Fibroblast of gingiva (primary cell): ENCODE measurements at places on chromosomes 5 and 9.

DNA sequence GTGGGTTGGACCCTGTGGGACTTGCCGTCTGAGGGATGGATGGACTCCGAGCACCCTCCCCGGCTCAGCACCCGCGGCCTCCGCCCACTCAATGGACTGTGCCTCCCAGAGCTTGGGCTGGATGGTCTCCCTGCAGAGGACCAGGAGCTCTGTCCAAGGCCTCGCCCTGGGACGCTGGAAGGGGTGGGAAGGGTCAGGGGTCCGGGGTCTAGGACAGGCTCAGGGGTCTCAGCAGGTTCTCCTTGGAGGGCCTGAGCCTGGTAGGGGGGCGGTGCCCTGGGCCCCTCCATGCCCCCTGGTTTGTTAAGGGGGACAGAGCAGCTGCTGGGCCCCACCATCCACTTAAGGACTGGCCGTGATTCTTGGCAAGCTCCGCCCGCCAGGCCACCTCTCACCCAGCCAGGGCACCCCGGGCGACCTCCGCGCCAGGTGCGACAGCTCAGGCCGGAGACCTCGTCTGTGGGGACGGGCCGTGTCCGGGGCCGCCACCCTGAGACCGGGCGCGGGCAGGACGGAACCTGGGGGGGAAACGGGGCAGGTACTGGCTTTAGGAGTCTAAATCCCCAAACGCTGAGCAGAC lies 29.2 kb downstream of the EXOC3 start:
- no peak for DNase-seq

GRCh38 chr5:96517295-96517694 lies 84.2 kb upstream of the PCSK1 start:
- DNase-seq = peak; percentile 63

GRCh38 chr5:120446068-120446492 lies 18.0 kb upstream of the PRR16 start:
- DNase-seq = peak; percentile 87

DNA sequence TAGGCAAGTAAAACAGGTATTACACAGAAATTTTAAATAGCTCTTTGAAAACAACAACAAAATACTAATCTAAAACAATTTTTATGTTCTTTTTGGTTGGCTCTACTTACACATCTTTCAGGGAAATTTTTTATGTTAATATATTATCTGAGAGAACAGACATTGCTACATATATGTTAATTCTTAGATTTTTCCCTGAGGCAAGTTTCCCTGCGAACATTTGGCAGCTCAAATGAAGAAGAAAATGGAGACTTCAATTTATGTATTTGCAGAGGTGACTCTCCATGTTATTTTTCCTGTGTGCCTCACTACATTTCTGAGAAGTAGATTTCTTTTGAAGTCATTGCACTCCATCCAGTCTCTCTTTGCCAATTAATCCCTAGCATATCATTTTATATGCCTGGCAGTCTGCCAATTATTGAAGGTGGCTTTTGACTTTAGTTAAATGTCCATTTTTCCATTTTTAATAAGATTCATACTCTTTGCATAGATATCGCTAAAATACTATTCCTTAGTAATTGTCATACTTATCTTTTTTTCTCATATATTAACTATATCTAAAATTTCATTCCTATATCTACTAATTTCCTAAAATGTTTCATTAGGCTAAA lies 908.2 kb upstream of the CDH10 start:
- no peak for DNase-seq

DNA sequence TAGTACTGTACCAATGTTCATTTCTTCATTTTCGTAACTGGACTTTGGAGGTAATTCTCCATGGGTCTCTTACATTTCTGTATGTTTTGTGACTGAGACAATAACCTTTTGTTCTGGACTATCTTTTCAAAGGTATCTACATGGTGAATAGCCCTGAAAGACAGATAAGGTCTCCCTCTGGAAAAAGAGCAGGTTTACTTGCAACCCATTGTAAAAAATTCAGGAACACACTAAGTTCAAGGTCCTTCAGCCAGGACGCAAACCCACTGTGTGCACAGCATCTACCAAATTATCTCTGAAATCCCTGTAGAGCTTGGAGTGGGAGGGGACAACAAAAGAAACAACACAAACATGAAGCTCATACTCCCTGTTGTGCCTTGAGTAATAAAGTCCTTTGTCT lies 8.3 kb downstream of the DTWD2 start:
- DNase-seq = no peak

- DNase-seq = peak; percentile 2
These were observed 1728.3 kb upstream of the CDH9 start for GRCh38 chr5:28766565-28767158.

DNA sequence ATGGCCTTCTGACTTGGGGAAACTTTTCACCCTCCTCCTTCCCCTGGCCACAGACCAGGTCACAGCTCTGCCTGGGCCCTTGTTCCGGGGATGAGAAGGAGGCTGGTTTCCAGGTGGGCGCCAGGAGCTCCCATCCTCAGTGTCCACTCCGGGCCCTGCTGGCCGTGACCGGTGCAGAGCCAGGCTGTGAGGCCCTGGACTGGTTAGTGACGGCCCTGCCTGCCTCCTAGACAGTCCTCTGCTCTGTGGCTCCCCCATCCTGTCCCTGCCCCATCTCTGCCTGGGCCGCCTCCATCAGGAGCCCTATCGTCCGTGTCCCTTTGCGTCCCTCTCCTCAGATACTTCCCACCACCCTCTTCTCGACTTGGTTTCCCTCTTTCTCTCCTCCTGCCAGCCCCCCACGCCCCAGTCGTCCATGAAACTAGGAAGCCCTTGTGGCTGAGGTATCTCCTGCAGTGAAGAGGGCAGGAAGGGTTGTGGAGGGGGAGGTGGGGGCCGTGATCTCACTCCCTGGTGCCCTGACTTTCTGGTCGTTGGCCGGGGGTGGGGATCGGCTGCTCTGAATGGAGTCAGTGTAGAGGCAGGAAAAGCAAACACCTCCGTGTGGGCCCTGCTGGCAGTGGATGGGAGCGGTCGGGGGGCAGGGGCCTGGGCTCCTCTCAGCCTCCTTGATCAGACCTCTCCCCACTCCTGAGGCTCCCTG lies 15.4 kb upstream of the CERCAM start:
- no peak for DNase-seq

GRCh38 chr5:62206150-62206829 lies 99.7 kb upstream of the KIF2A start:
- no peak for DNase-seq

- DNase-seq = peak; percentile 76
These were observed 77.4 kb upstream of the DMRT1 start for GRCh38 chr9:764105-764524.

GRCh38 chr5:92206681-92207080 lies 823.6 kb upstream of the ARRDC3 start:
- DNase-seq = peak; percentile 21

DNA sequence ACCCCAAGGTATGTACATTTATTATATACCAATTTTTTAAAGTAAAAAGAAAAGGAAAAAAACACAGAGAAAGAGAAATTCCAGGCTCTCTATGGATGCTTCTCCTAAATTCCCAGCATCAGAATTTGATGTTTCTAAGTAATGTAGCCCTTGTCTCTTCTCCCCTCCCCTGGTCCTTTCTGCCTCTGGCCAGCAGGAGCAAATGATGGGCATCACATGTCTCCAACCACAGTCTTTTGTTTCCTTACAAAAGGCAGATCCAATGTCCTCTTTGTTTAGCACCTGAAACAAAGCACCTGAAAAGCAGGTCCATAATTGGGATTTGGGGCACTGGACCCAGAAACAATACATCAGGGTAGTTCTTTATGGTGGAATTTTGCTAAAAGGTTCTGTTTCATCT lies 50.4 kb upstream of the APC start:
- DNase-seq = no peak

DNA sequence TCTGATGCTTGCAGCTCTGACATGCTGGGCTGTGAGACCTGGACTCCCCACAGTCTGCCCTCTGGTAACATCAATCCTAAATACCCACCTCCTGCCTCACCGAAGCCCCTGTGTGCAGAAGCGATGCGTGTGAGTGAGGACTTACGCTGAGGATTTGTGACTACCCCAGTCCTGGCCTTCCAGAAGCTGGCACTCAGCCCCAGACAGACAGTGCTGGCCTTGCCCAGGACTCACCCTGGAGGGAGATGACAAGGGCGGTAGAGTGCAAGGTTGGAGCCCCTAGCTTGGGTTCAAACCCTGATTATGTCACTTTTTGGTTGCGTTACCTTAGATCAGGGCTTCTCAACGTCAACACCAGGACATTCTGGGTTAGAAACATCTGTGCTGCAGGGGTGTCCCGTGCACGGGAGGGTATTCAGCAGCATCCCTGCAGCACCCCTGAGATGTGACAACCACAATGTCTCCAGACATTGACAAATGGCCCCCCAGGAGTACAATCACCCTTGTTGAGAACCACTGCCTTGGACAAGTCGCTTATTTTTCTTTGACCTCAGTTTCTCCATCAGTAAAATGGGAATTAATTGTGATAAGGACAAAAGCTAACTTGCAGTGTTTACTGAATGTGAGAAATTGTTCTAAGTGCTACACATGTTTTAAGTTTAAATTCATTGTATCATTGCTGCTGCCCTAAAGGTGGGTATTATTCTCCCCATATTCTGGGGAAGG lies 23.5 kb upstream of the TTLL11 start:
- DNase-seq = no peak

- no peak for DNase-seq
These were observed 81.5 kb upstream of the C9orf72 start for GRCh38 chr9:27654629-27655285.

- peak; percentile 44 for DNase-seq
These were observed 232.1 kb downstream of the SH3GL2 start for GRCh38 chr9:17810728-17811571.

GRCh38 chr5:54739371-54739770 lies 221.8 kb downstream of the SNX18 start:
- no peak for DNase-seq

GRCh38 chr9:94901019-94901363 lies 174.5 kb downstream of the AOPEP start:
- no peak for DNase-seq

DNA sequence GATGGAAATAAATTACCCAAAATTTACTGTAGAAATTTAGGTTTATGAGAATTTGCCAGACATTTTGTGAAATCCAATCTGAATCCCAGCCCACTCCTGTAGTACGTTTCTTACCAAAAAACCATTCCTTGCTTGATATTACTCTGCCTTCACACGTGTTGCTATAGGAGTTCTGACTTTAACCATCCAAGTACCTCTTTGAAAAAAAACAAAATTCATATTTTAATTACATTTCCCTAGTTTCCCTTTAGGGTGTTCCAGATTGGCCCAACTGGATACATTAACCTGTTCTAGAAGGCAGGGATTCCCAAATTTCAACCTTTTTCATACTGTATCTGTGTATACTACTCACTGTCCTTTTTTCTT lies 1.4 kb upstream of the PJA2 start:
- no peak for DNase-seq

- DNase-seq = no peak
These were observed at the start of gene ADCY2 for GRCh38 chr5:7395947-7396712. ADCY2 (plus strand) TSS chr5:7396138; CDS start chr5:7396297, 159 bp downstream.

DNA sequence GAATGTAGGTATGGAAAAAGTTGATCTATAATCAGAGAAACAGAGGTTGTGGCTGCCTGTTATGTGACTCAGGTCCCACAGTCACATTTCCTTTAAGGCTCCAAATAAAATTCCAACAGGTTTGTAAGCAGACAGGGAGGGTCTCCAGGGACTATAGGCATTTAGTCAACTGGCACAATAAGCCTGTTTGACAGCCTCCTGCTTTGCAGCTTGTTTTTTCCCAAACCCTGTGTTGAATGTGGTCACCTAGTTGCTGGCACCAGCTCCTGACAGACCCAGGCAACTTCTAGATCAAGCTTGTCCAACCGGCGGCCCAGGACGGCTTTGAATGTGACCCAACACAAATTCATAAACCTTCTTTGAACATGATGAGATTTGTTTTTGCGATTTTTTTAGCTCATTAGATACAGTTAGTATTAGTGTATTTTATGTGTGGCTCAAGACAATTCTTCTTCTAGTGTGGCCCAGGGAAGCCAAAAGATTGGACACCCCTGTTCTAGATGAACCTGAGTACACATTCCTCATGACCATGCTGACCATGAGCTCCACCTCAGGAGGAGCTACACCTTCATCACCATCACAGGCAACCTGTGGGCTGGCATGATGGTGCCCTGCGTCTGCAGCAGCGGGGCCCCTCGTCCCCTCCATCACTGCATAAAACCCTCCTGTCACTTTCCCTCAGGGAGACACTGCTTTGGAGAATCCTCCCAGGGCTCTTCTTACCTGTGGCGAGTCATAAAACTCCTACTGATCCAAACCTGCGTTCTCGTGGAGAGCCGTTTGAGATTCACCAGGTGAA lies 15.7 kb upstream of the GRHPR start:
- DNase-seq = no peak

DNA sequence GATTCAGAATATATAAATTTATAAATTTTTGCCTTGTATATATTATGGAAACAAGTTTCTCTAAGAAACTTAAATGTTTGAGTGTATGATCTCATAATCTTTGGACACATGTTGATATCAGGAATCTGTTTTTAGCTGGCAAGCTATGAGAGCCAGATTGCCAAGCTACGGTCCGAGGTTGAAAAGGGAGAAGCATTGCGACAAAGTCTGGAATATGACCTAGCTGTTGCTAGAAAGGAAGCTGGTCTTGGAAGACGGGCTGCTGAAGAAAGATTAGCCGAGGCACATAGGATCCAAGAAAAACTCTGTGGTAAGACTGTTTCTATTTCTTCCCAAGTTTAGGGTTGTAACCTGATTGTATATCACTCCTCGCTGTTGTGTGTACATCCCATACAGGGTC lies 25.9 kb downstream of the CCDC171 start:
- peak; percentile 1 for DNase-seq

DNA sequence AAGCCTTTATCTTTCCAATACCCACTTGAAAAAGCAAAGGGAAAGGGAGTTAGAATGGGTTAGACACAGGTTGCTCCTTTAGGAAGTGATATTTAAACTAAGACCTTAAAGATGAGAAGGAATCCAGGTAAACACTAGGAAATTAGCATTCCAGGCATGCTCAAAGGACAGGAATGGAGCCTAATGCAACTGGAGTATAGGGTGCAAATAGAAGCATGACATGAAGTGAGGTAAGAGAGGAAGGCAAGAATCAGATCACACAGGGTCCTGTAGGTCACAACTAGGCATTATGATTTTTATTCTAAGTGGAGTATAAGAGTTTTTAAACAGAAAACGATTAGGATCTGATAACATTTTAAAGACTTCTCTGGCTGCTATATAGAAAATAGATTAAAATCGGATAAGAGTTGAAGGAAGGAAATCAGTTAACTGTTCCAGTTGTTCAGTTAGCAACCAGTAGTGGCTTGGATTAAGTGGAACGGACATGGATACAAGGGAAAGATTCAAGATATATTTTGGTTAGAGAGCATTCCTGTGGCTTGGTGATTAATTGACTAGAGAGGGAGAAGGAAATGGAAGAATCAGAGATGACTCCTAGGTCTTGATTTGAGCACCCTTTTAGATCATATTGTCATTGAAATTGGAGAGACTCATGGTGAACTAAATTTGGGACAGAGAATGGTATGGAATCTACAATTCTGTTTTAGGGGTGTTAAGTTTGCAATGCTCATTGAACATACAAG lies 95.9 kb downstream of the FBXO4 start:
- DNase-seq = no peak

GRCh38 chr5:98929710-98930298 lies 997 bp upstream of the CHD1 start:
- no peak for DNase-seq

- peak; percentile 74 for DNase-seq
These were observed 23.3 kb downstream of the CFAP90 start for GRCh38 chr5:7827610-7828009.

GRCh38 chr5:172691886-172692285 lies 50.8 kb downstream of the NEURL1B start:
- DNase-seq = no peak

- no peak for DNase-seq
These were observed 202.2 kb downstream of the ARL15 start for GRCh38 chr5:54108136-54108535.

- peak; percentile 21 for DNase-seq
These were observed 70.2 kb upstream of the ELL2 start for GRCh38 chr5:96031811-96032261.

- no peak for DNase-seq
These were observed 1457.5 kb upstream of the CDH9 start for GRCh38 chr5:28495876-28496275.
